ENCODE measurements at places on chromosomes 3 and 15. TPM values are rescaled to one million over a fixed set of nuclear protein-coding genes. Genes with fewer than 3 reads are reported as not detected.

Gene ROBO1
- 45.1 TPM for total RNA-seq

DNA sequence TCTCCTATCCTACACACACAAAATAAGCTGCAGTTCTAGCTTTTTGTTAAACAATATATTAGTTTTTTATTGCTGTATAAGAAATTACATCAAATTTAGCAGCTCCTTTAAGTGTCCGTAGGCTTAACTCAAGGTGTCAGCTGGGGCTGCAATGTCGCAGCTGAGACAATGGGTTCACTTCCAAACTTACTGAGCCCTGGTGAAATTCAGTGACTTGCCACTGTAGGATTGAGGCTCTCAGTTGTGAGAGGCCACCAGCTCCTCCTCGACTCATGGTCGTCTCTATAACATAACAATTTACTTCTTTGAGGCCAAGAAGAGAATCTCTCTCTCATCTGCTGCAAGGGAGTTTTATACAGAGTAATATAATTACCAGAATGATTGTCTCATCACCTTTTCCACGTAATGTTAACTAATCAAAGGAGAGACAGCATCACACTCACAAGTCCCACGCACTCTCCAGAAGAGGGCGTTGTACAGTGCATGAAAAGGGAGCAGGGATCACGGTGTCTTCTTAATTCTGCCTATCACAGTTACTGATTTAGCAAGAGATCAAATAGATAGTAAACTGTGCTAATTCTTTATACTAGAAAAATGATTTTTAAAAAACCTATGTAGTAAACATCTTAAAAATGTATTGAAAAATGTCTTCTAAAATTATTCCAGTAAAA, 735.6 kb upstream of the GBE1 start:
- H3K4me3 ChIP-seq = no peak overlapping the region
- no peaks in the 10 kb centered on the region for H3K36me3 ChIP-seq
- no peak overlapping the region for H3K27ac ChIP-seq
- H3K4me1 ChIP-seq = no peaks in the 10 kb centered on the region

DNA sequence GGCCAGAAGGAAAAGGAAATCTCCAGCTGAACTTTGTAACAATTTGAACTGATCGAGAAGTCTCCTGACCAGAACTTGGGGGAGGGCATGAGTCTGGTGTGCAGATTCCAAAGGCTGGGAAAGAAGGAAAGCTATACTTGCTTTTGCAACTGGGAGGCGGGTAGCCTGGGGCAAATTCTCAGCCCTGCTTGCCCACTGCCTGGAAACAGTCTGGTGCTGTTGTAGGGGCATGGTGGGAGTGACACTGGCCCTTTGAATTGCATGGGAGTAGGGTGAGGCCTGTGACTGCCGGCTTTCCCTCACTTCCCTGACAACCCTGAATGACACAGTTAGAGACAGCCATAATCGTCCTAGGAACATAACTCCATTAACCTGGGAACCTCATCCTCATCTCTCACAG, 114.0 kb upstream of the POU1F1 start:
- no peaks in the 10 kb centered on the region for H3K36me3 ChIP-seq
- H3K27me3 ChIP-seq = no peaks in the 10 kb centered on the region
- peak; percentile 42 for DNase-seq
- H3K27ac ChIP-seq = no peak overlapping the region
- no peak overlapping the region for H3K4me3 ChIP-seq

Gene IL17RB
- total RNA-seq = 9.5 TPM

Data from testis (tissue), 5 donors.